ENCODE measurements at places on chromosomes 16 and 17.
A peak's percentile ranks its signal among the peaks of the same experiment; 100 is the strongest.

DNA sequence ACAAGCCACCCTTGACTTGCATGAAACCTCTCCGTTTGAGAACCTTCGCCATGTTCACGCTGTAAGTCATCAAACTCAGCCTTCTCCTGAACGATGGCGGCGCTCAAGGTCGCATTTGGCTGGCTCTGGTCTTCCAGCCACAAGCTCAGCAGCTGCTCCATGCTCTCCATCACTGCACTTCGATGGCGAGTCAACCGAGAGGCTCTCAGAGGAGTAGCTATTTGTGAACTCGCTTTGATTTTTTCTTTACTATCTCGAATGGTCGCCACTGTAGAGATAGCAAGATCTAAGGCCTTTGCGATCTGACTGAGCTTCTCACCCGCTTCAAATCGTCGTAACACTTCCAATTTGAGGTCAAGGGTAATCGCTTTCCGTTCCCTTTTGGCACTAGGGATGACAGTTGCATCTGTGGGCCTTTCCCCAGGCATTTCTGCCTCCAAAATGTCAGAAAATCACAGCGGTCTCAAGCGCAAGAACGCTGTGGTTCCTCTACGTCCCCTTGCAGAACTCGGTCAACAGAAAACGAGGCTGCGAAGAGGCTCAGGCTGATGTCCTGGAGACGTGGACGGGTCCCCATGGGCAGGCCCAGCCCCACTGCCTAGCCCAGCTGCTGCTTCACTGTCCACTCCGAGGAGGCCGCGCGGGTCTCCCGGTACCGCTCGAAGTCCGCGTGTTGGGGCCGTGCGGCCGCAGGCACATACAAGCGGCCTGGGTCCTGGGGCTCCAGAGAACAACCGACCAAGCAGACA lies 23.1 kb downstream of the DEF8 start:
- DNase-seq = no peak

- DNase-seq = no peak
These were observed 1.0 kb upstream of the TTYH2 start for GRCh38 chr17:74212209-74212912.

DNA sequence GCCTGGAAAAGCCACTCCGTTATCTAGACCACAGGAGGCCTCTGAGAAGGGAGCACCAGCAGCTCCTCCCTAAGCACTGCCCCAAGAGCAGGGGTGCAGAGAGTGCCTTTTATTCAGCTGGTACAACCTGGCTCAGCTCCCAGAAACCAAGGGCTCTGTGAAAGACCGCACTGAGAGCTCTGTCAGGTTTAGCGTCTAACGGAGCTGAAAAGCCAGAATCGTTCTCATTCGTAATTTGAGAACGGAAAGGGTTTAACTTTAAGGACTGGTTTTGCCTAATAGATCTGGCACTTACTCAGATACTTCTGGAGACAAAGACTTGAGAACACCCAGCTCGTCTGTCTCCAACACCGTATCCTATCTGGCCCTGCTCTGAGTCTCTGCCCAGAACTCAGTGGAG lies 13.5 kb downstream of the MPG start:
- DNase-seq = no peak

GRCh38 chr17:62134397-62134796 lies 69.3 kb upstream of the MED13 start:
- DNase-seq = no peak

- DNase-seq = no peak
These were observed 22.6 kb downstream of the NAA60 start for GRCh38 chr16:3465911-3466584.

GRCh38 chr17:79401704-79402674 lies 208.9 kb downstream of the RBFOX3 start:
- DNase-seq = no peak

GRCh38 chr16:11309895-11310633 lies 28.9 kb upstream of the PRM1 start:
- DNase-seq = no peak

DNA sequence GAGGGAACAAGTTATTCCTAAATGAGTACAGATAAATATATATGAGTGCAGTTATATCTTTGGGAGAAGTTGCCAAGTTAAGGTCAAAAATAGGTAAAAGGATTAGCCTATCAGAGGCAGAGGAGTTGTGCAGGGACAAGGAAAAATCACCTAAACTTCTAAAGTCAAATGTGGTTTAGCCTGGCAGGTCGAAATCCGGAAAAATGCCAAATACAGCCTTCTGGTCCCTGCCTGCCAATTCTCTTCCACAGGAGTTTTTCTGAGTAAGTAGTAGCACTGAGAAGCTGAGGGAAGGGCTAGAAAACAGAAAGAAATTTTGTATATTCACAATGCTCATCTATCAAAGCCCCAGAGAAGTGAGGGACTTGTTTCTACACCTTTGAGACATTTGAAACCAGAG lies 17.6 kb upstream of the CES5A start:
- no peak for DNase-seq

GRCh38 chr17:31320241-31320640 lies 1.2 kb downstream of the EVI2A start:
- DNase-seq = no peak

DNA sequence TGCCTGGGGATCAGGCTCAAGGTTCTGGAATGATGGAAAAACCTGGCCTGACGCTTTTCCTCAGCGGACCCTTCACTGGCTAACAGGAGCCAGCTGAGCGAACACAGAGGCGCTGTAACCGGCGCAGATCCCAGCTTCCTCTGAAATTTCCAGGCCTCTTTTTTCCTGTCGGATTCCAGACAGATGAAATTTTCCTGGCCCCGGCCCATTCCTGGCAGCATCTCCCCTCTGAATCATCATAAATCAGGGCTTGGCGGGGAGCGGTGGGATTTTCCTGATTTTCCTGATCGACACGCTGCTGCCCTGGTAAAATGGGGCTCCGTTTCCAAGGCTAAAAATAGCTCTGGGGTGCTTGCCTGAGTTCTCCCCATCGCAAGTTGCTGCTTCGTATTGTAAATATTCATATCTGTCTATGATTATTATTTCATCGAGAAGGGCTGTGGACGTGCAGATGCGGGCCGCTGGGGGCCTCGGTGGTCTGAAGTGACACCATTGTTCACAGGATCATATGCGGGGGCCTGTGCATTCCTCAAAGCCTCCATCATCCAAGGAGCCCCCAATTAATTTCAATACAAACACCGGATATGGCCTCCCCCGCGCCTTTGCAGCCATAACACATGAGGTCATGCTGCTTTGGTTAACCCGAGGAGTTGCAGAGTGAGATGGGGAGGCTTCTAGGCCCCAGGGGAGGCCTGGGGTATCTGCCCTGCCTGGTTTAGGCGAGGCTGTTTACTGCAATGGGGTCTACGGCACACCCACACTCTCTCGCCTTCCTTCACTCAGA lies 45.8 kb upstream of the ETV4 start:
- DNase-seq = no peak

DNA sequence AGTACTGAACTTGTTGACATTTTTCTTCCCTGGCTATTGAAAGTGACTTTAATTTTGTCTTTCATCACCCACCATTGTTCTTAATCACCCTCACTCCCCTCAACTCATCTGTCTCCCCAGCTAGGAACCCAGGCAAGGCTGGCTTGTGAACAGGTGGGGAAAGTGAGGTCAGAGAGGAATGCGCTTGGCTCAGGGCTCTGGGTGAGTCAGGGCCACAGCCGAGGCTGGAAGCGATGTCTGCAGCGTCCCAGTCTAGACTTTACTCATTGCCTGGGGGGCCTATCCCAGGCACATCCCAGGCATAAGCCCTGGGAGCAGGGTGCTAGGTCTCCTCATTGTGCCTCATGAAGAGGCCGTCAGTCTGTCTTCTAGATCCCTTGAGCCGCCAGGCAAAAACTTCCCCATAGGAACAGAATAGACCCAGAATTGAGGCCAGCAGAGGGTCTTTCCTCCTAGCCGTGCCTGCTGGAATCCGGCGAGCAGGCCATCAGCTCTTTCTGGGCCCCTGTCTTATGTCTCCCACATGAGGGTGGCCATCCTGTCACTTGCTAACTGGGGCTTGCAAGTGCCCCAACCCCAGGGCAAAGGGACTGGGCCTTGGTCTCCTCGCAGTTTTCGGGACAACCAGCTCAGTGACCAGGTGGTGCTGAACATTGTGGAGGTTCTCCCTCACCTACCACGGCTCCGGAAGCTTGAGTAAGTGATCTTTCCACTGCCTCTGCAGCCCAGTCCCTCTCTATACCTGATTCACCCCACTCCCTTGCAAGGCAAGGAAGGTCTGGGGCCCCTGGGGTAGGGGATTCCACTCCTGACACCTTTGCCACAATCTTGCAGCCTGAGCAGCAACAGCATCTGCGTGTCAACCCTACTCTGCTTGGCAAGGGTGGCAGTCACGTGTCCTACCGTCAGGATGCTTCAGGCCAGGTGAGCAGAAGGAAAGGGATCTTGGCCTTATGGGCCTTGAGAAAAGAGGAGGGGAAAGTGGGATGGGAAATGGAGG lies 40.1 kb downstream of the NLRC5 start:
- no peak for DNase-seq

GRCh38 chr17:193841-194806 lies 12.7 kb upstream of the DOC2B start:
- peak; percentile 10 for DNase-seq

DNA sequence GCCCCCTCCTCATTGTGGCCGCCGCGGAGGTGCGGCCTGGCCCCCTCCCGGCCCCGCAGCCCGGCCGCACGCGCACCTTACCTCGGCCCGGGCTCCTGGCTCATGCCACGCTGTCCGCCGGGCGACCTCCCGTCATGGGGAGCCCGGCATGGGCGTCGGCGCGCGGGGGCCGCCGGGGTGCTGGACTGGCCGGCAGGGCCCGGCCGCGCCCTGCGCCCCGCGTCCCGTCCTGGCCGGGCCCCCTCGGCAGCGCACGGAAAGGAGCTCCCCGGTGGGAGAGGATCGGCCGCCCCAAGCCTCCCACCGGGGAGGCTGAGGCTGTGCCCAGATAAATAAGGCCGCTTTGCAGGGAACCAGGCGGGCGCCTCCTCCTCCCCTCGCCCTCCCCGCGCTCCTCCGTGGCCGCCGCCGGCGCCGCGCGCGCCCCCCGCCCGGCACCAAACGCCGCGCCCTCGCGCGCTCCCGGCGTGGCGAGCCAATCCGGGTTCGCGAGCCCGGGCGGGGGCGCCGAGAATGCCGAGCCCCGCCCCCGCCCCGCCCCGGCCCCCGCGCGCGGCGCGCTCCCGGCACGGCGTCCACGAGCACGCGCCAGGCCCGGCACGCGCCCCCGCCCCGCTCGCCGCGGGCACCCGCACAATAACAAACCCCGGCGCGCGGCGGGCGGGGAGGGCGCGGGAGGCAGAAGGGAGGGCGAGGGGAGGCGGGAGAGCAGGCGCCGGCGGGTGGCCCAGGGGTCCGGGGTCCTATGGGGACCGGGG lies at the start of gene FBXL16:
FBXL16 (minus strand) TSS at position 371 of the 758 bp plus-strand sequence. CDS start 8,396 bp downstream, outside the sequence.
- no peak for DNase-seq

GRCh38 chr16:89918453-89919347 lies at the start of gene MC1R:
Gene MC1R, plus strand, starts transcription at chr16:89918862. Its CDS starts 397 bp downstream, at chr16:89919259.
- no peak for DNase-seq

DNA sequence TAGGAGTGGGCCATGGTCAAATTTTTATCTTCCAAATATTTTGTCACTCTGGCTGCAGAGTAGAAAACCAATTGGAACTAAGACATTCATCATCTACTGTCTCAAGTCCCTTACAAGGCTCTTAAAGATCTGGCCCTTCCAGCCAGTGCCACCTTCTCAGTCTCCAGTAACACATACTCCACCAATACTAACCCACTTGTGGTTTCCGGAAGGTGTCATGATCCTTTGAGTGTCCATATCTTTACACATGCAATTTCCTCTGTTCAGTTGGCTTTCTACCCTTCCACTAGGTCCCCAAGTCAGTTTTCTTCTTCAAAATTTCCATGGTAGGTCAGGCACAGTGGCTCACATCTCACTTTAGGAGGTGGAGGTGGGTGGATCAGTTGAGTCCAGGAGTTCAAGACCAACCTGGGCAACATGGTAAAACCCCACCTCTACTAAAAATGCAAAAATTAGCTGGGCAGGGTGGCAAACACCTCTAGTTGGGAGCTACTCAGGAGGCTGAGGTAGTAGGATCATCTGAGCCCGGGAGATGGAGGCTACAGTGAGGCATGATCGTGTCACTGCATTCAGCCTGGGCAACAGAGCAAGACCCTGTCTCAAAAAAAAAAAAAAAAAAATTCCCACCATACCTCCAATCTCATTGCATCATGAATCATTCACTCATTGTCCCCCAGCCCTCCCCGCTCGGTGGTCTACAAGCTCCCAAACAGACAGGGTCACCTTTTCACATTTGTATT lies 6.0 kb upstream of the GRB2 start:
- DNase-seq = no peak

GRCh38 chr16:28093385-28093725 lies 29.8 kb upstream of the GSG1L start:
- no peak for DNase-seq

GRCh38 chr17:5500247-5500588 lies 13.9 kb downstream of the MIS12 start:
- no peak for DNase-seq

DNA sequence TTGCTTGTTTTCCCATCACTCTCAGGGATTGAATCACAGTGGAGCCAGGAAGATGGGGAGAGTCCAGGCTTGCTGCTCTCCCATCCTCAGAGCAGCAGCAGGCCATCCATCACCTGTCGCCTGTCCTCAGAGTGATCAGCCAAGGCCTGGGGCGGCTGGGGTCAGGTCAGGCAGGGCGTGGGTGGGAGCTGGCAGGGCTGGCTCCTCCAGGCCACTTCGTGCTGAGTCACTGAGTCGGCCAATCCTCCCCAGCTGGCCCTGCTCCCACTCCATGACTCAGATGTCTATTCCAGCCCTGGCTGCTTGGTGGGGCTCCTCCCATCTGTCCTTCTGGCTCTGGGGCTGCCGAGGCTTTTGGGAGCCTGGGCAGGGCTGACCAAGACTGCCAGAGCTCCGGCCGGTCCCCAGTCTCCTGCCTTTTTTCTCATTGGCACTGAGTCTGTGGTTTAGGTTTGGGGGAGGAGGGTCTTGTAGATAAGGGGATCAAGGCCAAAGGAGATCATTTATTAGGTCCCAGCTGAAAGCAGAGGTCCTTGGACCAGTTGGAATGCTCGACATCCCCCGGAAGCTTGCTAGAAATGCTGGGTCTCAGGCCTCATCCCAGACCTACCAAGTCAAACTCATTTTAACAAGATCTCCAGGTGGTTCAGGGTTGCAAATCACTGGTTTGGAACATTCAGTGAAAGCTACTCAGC lies 72.7 kb downstream of the ABCC1 start:
- no peak for DNase-seq

DNA sequence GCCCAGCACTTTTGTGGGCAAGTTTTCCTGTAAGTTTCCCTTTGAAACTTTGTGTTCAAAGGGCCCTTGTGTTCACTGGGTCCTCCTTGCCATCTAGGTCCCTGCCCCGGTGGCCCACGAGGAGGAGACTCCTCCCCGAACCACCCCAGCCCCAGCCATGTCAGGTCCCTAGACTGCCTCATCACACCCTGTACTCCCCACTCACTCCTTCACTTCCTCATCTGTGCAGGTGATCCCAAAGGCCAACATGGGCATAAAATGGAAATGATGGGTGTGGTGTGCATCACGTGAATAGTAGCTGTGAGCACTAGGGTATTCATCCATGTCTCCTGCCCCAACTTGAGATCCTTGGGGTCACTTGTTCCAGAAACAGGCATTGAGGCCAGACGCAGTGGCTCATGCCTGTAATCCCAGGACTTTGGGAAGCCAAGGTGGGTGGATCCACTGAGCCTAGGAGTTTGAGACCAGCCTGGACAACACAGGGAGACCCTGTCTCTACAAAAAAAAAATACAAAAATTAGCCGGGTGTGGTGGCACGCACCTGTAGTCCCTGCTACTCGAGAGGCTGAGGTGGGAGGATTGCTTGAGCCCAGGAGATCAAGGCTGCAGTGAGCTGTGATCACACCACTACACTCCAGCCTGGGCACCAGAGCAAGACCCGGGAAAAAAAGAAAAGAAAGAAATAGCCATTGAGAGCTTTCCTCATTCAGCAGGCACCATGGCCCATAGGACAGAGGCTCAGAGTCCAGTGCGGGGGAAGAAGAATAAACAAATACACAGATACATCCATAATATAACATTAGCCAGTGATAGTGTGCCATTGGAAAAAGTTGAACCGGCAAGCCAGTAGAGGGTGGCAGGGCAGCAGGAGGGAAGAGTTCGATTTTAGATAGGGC lies 74.5 kb downstream of the KATNIP start:
- DNase-seq = no peak
